ENCODE measurements at places on chromosomes 1 and 21.

DNA sequence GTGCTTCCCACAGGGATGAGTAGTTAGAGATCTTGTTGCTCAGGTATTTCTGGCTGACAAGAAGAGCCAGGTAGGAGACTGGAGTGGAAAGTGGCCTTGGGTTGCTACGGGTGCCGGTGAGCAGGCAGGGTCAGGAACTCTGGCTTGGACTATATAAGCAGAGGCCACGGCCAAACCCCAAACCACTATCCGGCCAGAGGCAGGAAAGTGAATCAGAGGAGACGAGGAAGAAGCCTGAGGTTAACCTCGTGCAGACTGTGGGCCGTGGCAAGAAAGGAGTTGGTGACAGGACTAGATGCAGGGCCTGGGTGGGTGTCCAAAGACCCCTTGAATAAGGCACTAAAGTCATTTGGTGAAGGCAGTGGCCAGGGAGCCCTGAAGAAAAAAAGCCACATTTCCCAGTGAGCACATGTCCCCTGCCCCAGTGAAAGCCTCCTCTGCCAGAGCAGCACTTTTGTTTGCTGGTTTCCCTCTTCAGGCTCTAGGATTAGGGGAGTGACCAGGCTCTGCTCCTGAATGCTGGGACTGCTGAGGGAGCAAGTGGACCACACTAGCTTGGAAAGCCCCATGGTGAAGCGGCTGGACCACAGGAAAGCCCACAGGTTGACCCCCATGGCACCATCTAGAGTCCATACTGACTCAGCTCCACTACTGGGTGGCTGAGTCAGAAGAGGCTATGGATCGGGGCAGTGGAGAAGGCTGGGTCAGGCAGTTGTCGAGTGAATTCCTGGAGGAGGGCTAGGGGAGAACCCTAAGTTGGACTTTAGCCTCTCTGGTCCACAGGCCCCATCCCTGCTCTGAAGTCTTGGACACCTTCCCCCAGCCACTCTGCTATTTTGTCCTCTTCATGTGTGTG lies 23.4 kb downstream of the CSF1 start:
- DNase-seq: peak; percentile 30

DNA sequence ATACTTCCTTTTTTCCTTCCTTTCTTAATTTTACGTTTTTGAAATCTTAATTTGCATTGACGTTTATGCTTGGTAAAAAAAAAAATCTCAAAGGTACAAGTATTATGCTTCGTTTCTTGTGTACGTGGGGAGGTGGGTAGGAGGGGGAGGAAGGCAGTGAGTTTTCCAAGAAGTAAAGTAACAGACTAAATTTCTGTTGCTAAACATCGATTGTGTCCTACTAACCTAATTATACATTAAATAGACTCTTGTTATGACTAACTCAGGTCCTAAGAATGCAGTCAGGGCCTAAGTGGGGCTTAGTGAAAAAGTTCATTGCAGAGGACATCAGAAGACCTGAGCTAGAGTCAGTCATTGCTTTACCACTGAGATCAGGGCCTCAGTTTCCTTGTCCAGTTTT lies 17.5 kb downstream of the NEK7 start:
- DNase-seq: peak; percentile 35

DNA sequence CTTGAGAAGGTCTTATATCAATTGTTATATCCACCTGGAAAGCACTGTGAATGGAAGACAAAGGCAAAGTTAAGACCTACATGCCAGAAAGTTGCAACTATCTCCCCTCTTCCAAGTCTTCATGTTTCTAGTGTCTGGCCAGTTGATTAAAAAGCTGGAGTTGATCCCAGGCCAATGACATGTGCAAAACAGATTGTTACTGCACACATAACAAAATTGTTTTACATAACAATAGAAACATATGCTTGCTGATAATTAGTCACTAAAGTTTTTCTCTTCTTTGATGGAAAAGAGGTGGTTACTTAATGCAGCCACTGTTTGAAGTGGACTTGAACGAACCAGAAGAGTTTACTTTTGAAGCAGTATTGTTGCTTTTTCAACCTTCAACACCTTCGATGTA lies 158.2 kb downstream of the TGFBR3 start:
- DNase-seq: no peak

DNA sequence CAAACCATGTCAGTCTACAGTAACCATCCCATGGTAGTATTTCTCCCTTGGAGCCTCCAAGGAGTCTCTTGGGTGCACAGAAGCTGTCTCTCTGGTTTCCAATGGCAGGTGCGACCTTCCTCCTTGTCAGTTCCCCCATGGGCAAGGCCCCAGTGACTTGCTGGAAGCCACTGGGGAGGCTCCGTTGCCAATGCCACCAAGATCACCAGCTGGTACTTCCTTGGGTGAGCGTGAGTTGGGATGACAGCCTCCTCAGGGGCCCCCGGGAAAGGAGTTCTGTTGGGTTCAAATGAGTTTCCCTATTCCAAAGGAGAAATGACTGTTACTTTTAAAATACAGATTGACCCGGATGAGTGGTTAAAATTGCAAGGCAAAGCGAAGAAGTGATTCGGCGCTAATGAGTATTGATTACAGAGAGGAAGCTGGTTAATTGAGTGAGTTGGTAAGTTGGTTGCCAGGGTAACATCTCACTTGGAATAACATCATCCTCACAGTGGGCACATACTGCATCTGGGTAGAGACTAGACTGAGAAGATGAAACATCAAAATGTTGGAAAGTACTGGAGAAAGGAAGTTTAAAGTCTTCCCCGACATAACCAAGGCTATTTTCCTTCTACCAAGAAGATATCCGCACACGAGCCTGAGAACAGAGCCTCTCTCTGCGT lies 53.0 kb upstream of the LAPTM5 start:
- no peak for DNase-seq

DNA sequence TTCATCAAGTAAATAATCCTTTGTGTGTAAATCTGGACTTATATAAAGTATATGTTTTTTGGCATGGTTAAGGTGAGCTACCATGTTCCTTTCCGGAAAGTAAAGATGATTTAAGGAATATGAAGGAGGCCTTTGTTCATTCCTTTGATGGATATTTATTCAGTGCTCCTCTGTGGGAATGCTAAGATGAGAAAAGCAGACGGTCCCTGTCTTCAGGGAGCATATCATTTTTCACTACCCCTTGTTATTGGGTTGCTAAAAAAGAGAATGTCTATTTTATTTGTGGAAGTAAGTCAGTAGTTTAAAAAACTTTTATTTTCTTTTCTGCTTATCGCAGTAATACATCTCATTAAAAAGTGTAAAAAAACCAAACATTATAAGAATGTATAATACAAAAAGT lies 35.1 kb upstream of the CNN3 start:
- DNase-seq: no peak

DNA sequence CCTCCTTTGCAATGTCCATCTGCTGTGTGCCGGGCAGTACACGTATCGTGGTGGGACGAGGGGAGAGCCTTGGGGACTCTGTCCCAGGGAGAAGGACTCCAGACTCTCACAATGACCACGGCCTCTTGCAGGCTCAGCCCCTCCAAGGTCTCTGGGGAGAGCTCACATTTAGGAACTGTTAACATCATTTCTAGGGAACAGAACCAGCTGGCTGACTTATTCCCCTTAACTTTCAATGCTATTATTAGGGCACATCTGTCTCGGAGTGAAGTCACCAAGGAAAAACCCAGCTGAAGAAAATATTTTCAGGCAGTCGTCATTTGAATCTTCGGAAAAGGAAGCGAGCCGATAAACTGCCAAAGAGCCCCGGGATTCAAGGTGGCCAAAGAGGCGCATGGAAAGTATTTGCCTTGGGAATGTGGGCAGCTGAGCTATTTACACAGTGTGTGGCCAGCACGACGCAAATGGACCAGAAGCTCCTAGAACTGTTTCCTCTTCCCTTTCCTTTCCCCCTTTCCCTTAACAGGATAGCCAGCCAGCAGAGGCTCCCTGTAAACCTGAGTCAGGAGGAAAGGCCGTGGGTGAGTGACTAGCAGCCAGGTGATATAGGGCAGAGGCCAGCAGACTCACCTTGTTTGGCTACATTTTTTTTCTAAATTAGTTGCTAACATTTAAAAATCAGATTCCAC lies 74.5 kb downstream of the ITPKB start:
- DNase-seq: peak; percentile 87

DNA sequence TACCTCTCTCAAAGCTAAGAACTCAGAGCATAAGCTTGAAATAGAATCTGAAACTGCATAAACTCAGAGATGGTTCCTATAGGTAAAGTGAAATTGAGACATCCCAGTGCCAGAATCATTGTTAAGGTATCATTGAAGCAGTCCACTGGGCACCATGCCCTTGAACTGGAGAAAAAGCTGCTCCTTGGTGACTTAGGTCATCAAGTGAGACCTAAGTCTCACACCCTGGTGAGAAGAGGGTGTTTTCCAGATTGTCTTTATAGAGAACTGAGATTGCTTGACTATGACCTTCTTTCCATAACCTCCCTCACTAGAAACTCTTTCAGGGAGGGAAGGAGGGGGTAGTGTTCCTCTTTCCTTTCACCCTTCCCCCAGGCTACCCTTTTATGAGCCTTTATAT lies 9.4 kb upstream of the ATP6V1G3 start:
- no peak for DNase-seq

GRCh38 chr1:194353121-194353520 lies 1166.7 kb upstream of the B3GALT2 start:
- no peak for DNase-seq
